ENCODE measurements at places on chromosomes 5 and 9.

GRCh38 chr9:17888066-17888465 is 309.2 kb downstream of the SH3GL2 start:
- DNase-seq: no peak

- DNase-seq: no peak
Observed at GRCh38 chr5:81896764-81897163, 75.1 kb upstream of the ATG10 start.

DNA sequence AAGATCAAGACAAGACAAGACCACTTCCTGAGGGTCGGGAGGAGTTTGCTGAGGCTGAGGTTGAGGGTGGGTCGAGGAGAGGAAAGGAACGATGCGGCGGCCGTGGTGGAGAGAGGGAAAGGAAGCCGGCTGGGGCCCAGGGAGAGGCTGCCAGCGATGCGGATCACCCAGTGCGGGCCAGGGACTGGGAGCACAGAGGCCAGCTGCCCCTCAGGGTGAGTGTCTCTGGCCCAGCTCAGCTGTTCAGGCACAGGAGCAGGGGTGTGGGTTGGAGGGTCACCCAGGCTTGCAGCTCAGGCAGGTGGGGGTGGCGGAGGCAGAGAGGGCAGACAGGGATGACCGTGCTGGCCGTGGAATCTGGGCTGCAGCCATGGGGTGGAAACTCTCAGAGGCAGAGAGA is 99.5 kb downstream of the FGF18 start:
- no peak for DNase-seq

DNA sequence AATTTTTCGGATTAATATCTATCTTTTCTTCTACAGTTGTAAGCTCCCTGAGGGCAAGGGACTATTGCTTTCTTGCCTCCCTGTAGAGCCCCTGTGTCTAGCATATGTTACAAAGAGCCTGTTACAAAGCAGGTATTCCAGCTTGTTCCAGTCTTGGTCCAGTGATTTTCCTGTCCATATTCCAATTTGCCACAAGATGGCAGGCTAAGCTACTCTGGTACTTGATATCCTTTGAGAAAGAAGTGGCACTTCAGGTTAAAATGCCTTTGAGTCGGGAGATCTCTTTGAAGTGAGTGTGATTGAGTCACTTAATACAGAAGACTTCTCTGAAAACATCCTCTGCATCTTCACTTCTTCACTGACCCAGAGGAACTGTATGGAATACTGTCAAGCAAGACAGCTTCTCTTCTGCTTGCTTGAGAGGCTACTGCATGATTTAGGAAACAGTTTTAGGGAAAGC is 24.5 kb downstream of the CAVIN4 start:
- DNase-seq: peak; percentile 54

GRCh38 chr5:80759866-80760577 is 105.2 kb upstream of the DHFR start:
- no peak for DNase-seq

- no peak for DNase-seq
Observed at GRCh38 chr5:103223031-103223955, 35.3 kb upstream of the MACIR start.

GRCh38 chr5:153866176-153866575 is 172.5 kb downstream of the FAM114A2 start:
- no peak for DNase-seq

GRCh38 chr9:84974258-84974657 is 304.7 kb downstream of the NTRK2 start:
- no peak for DNase-seq

- peak; percentile 38 for DNase-seq
Observed at GRCh38 chr5:56815658-56816545, 553 bp downstream of the MAP3K1 start.

DNA sequence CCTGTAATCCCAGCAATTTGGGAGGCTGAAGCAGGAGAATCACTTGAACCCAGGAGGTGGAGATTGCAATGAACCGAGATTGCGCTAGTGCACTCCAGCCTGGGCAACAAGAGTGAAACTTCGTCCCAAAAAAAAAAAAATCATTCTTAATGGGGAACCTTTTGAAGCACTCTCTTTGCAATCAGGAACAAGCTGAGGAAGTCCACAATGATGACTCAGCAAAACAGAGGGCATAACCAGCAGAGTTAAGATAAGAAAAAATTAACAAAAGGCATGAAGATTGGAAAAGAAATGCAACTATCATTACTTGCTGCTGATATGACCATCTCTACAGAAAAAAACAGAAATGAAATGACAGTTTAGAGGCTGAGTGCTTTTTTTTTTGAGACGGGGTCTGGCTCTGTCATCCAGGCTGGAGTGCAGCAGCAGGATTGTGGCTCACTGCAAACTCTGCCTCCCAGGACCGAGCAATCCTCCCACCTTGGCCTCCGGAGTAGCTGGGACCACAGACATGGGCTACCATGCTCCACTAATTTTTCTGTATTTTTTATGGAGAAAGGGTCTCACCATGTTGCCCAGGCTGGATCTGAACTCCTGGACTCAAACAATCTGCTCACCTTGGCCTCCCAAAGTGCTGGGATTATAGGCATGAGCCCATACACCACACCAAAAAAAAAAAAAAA is 88.0 kb downstream of the FNBP1 start:
- no peak for DNase-seq

DNA sequence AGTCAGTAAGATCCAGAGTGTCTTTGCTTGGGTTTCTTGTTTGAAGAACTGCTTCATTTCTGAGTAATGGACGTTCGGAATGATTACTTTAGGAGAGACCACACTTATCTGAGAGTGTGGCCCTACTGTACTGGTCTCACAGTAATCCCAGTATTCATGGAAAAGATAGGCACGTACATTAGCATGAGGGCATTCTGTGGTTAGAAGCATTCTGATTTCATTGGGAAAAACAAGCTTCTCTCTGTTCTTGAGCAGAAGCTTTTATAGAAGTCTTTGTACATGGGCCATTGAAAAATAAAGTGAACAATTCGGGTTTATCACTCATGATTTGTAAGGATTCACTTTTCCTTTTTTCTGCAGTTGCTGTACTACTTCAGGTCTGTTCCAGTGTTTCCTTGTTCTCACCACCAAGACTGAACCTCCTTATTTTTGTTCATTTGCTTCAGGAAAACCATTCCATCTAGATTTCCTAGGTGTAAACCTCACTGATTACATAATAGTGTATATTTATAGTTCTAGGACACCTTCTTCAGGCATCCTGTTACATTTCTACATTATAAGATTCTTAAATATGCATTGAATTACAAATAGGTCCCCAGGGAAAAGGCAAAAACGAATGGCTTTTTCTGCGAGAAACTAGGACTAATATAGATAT is 10.1 kb downstream of the TGFBR1 start:
- DNase-seq: no peak

DNA sequence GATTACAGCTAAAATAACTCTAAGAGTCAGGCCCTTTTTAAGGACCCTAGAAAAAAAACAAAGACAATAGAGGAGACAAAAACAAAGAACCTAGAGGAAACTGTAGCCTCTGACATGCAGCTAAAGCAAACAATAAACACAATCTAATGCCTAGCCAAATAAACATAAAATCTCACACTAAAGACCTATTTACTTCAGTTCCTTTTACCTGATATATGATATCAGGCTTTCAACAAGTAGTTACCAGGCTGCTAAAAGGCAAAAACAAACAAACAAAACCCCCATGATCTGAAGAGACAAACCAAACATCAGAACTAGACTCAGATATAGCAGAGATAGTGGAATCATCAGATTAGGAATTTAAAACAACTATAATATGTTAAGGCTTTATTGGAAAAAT is 226.5 kb upstream of the POU5F2 start:
- DNase-seq: no peak

- no peak for DNase-seq
Observed at GRCh38 chr5:143566139-143566538, 162.7 kb upstream of the NR3C1 start.

DNA sequence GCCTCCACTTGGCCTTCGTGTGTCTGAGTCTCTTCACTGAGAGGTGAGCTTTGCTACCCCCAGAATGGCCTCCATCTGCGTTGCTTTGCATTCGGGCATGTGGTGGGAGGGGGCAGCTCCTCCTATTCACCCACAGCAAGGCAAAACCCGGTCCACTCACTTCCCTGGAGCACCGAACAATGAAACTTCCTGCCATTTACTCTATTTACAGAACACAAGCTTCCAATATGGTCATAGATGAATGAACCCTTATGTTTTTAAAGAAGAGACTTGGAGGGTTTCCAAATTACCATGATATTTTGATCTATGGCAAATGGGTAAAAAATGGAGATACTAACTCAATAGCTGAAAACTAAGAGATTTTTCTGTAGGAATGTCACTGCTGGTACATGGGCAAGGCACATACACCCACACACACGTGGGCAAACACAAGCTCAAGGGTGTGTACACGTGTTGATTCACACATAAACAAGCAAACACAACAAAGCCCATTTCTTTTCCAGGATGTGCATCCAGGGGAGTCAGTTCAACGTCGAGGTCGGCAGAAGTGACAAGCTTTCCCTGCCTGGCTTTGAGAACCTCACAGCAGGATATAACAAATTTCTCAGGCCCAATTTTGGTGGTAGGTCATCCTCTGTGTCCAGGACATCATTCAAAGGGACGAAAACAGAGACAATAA is 5.2 kb downstream of the GABRP start:
- no peak for DNase-seq

DNA sequence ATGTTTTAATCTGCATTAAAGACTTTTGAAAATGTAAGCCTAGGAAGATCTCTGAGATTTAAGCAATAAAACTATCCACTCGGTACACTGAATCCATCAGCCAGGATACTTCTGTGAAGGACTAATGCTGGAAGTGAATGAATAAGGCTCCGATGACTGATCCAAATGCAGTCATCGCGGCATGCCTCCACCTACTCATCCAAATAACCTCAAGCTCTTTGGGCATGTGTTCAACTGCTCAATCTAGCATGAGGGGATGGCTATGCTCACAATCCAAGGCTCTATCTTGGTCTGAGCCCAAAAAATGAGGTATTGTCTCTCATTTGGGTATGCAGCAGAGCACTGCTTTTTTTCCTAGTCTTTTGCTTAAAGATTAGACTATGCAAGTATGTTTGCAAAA is 19.2 kb downstream of the MARCHF3 start:
- DNase-seq: no peak

DNA sequence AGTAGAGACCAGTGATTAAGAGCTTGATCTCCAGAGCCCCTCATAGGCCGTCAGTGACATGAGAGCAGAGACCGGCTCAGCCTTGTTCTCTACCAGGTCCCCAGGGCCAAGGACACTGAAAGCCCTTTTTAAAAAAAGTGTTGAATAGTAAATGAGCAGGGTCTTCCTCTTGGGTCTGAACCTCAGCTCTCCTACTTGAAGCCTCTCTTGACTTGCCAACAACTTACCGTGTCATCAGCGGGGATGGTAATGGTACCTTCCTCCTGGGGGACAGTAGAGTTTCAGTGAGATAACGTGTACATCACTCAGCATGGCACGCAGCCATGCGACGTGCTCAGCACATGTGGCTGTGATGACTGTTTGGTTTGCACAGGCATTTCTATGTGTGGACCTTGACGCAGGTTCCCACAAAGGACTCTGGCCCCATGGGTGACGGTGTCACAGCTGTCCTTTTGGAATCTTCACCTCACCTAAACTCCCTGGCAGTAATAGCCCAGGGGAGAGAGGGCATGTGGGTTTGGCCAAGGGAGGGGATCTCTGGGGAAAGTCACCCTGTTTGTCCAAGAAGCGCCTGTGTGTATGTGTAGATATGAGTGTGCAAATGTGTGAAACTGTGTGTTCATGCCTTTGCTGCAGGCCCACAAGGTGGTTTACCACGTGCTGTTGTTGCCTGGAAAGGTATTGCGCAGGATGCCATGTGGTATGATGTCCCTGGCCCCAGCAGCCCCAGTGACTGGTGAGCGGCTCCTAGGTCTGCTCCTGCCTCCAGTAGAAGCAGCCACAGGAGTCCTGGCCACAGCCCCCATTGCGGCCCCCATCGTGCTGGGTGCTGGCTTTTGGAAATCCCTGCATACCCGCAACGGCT is 18.7 kb downstream of the ERGIC1 start:
- DNase-seq: no peak

DNA sequence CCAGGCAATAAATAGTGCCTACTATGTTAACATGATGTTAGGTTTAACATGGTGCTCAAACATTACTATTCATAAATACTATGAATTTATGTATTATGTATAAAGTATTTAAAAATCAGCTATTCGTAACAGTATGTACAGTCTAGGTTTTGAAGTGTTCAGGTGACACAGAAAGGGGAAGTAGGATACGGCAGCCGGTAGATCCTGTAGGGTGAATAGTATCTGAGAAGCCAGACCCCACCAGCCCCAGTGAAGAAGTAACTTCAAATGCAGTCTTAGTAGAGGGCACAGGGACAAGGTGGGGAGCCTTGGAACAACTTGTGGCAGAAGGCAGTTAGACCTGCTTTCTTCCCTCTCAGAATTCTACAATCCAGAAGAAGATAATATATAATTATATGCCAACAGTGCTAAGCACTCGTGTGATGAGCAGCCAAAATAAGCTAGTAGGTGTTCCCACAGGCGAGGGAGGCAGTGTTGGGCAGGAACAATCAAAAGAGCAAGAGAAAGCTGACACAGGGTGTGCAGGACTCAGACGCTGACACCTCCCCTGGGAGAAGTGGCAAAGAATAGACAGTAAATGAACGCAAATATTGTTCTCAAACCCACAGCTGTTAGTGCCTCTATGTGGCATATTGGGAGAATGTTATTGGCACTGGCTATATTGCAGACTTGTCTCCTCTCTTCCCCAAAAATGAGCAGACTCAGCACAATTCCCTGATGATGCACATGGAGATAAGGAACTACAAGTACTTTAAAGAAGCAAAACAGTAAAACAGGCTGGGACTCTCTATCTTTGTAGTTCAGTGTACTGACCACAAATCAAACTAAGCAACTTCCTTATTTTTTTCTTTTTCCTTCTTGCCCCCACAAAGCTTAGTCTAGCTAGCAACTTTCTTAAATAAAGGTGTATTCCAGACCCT is 4.6 kb downstream of the ZNF367 start:
- peak; percentile 73 for DNase-seq

- DNase-seq: no peak
Observed at GRCh38 chr5:98773214-98773463, 324 bp upstream of the RGMB start.

- no peak for DNase-seq
Observed at GRCh38 chr9:14014218-14014617, 299.7 kb downstream of the NFIB start.

DNA sequence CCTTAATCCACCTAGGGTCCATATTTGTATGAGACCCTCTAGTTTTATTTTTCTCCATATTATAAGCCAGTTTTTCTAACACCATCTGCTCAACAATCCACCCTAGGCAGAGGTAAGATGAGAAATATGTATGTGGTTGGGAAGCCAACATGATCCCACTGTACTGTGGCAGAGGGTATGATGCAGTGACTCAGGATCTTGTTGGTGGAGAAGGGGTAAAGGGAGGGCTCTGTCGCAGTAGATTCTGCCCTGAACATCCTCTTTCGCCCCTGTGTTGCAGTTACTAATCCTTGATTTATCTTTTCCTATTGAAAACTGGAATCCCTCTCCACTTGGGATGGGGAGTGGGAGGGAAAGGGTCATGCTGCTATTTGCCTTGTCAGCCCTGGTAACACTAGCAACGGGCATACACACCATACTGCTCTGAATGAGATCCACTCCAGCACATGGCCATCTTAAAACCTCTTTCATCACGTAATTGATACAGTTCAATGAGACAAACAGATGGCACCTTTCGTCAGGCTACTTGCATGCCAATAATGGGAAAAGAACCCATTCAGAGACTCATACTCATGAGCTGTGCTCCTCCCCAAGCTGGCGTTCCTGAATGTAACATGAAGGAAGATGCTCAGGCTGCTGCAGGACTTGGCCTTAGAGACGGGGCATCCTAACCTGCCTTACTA is 63.0 kb downstream of the ADAMTS12 start:
- no peak for DNase-seq
